Fibroblast of the aortic adventitia (primary cell): ENCODE measurements at places on chromosomes 2 and 18. TPM values are rescaled to one million over a fixed set of nuclear protein-coding genes. Genes with fewer than 3 reads are reported as not detected.

GRCh38 chr2:110983133-110983532 is 137.6 kb upstream of the BCL2L11 start:
- no peak for DNase-seq

GRCh38 chr2:241816431-241817121 is 7.6 kb downstream of the NEU4 start:
- DNase-seq, result no peak

IGFBP2 gene
- 1.1 and 10.6 TPM in 2 replicates for total RNA-seq

GRCh38 chr2:174571669-174572323 is 25.8 kb downstream of the WIPF1 start:
- no peak for DNase-seq

ESPNL gene
- total RNA-seq, result 1.4 and 2.4 TPM in 2 replicates

- DNase-seq, result no peak
Measured at GRCh38 chr2:199756743-199757142, 94.2 kb downstream of the FTCDNL1 start.

WDR33 gene
- total RNA-seq, result 17.8 and 34.4 TPM in 2 replicates
